Stimulated activated CD8-positive, alpha-beta memory T cell treated with anti-CD3 and anti-CD28 coated beads, Interleukin-4, amount 100 ng/mL, for 48 hours (primary cell): ENCODE measurements at places on chromosomes 16 and 17.
A peak's percentile ranks its signal among the peaks of the same experiment; 100 is the strongest.

DNA sequence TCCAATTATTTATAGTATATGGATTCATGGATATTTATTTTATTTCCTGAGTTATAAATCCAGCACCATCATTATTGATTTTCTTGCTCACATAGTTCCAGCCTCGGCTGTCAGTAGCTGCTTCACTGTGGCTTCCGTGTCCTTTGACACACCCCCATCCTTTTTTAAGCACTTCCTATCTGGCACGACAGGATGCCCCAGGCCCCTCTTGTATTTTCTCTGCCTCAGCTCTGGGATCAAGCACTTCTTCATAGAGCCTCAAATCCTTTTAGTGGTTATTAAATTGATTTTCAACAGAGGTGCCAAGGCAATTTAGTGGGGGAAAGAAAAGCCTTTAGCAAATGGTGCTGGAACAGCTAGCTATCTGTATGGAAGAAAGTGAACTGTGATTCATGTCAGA, 59.8 kb downstream of the GAN start:
- no peak for DNase-seq

DNA sequence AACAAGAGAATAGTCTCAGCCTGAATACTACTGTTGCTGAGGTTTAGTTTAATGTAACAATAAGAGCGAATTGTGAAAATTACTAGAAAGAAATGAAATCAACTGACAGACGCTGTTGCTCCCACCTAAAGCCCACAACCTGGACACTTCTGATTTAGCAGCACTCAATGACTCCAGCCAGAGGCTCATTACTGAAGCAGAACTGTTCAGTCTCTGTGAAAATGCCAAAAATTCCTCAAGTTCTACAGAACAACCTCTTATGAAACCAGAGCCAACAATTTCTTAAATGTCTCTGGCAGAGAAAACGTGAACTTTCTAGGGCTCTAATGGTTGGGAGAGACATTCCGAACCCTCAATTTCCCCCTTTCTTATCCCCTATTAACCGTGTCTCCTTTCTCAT, 9.9 kb downstream of the PSME3IP1 start:
- no peak for DNase-seq

GRCh38 chr17:41455236-41455635, 11.9 kb downstream of the KRT32 start:
- no peak for DNase-seq

- no peak for DNase-seq
Measured at GRCh38 chr16:78249832-78250231, 150.4 kb downstream of the WWOX start.

- DNase-seq = no peak
Measured at GRCh38 chr16:3530371-3530914, 29.6 kb downstream of the CLUAP1 start.

DNA sequence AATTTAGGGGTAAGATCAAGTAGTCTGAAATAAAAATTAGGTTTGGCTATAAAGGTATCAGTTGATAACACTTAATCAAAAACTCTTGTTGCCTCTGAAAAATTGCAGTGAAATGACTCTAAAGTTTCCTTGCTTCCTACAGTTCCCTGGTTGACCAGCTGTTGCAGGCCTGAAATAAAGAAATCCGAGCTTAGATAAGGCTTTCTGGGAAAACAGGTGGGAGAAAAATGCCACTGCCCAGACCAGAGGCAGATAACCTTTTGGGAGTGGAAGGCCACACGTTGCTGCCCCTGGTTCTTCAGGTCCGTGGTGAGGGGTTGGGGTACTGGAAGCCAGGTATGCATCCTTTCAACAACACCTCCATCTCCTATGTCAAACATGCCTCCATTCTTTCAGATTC, 111.3 kb downstream of the HS3ST3A1 start:
- DNase-seq = no peak

- no peak for DNase-seq
Measured at GRCh38 chr16:82111944-82112343, 58.1 kb downstream of the MPHOSPH6 start.

GRCh38 chr17:52515927-52516326, 357.4 kb upstream of the CA10 start:
- DNase-seq = no peak

DNA sequence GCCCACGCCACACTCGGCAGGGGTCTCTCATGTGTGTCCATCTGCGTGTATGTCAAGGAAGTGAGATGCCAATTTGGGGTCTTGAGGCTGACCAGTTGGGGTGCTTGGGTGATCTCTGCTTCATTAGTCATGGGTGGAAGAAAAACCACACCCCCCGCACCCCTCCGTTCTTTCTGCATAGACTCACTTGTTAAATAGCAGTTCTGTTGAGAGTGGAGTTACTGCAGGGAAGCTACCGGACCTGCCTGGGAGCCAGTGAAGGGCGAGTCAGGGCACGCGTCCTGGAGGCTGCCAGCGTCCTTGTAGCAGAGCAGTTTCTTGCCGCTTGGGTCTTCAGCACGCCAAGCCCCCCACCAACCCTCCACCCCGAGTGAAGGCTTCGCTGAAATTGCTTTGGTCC, 8.5 kb downstream of the SNN start:
- no peak for DNase-seq

DNA sequence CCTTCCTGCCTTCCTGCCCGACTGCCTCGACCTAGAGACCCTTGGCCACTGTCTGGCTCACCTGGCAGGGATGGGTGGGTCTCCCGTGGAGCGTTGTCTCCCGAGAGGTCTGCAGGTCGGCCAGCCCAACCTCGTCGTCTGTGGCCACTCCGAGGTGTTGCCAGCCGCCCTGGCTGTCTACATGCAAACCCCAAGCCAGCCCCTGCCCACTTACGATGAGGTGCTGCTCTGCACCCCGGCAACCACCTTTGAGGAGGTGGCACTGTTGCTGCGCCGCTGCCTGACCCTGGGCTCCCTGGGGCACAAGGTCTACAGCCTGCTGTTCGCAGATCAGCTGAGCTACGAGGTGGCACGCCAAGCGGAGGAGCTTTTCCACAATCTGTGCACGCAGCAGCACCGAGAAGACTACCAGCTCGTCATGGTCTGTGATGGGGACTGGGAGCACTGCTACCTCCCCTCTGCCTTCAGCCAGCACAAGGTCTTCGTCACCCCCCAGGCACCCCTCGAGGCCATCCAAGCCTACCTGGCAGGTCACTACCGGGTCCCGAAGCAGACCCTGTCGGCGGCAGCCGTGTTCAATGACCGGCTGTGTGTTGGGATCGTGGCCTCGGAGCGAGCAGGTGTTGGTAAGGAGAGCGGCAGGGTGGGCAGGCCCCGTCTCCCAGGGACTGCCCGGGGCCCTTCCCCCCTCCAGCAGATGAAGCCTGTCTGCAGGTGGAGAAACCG, 75.1 kb upstream of the ENDOV start:
- DNase-seq = no peak

DNA sequence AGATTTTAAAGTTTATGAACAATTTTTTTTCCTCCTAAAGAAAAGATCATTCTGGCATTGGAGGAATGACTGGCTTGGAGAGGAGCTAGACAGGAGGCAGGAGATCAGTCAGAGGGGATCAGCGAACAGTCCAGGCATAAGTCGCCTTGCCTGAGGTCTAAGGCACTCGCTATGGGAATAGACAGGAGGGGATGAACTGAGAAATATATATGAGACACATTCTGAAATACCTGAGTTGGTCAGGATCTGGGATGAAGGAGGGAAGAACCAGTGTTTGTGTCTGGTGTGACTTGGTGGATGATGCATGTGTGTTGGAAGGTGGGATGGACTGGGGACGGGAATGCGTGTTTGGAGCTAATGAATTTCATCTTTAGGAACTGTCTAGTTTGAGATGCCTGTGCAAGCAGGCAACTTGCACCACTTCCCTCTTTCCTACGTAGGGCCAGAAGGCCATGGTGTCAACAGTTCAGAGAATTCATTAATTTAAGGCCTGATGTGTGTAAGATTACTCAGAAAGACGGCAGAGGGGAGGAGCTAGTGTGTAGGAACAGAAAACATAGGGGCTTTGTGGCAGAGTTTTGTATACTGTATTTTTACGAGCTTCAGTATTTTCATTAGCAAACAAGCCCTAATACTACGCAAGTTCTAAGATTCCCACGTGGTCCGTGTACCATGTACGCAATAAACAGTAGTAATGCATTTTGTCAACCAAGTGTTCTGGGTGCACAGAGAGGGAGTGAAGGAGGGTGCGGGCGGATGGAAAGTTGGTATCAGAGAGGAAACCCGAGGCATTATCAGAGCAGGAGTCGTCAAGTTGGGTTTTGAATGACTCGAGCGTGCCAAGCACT, 825 bp downstream of the HEATR6 start:
- DNase-seq = peak; percentile 76

- DNase-seq = no peak
Measured at GRCh38 chr16:82792693-82793092, 165.9 kb downstream of the CDH13 start.

- no peak for DNase-seq
Measured at GRCh38 chr17:18186627-18186982, 3.0 kb downstream of the ALKBH5 start.

DNA sequence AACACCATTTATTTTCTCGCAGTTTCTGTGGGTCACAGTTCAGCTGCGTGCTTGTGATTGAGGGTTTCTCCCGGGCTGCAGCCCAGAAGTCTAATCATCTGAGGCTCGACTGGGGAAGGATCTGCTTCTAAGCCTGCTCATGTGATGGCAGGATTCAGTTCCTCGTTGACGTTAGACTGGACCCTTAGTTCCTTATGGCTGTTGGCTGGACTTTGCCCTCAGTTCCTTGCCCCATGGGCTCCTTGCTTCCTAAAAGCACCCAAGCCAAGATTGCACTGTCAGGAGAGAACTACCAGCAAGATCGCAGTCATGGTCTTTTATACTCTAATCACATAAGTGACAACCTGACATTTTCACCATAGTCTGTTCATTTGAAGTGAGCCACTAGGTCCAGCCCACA, 250.0 kb downstream of the PRKCA start:
- DNase-seq = no peak

- DNase-seq = no peak
Measured at GRCh38 chr16:7013990-7014389, 318.7 kb upstream of the RBFOX1 start.

GRCh38 chr17:19911033-19911432, 43.3 kb upstream of the ULK2 start:
- DNase-seq = no peak

DNA sequence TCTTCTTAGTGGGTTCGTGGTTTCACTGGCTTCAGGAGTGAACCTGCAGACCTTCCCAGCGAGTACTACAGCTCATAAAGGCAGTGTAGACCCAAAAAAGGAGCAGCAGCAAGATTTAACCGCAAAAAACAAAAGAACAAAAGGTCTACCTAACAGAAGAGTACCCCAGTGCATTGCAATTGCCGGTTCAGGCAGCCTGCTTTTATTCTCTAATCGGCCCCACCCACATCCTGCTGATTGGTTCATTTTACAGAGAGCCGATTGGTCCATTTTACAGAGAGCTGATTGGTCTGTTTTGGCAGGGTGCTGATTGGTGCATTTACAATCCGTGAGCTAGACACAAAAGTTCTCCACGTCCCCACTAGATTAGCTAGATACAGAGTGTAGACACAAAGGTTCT, 2.0 kb upstream of the ARRB2 start:
- peak; percentile 73 for DNase-seq

DNA sequence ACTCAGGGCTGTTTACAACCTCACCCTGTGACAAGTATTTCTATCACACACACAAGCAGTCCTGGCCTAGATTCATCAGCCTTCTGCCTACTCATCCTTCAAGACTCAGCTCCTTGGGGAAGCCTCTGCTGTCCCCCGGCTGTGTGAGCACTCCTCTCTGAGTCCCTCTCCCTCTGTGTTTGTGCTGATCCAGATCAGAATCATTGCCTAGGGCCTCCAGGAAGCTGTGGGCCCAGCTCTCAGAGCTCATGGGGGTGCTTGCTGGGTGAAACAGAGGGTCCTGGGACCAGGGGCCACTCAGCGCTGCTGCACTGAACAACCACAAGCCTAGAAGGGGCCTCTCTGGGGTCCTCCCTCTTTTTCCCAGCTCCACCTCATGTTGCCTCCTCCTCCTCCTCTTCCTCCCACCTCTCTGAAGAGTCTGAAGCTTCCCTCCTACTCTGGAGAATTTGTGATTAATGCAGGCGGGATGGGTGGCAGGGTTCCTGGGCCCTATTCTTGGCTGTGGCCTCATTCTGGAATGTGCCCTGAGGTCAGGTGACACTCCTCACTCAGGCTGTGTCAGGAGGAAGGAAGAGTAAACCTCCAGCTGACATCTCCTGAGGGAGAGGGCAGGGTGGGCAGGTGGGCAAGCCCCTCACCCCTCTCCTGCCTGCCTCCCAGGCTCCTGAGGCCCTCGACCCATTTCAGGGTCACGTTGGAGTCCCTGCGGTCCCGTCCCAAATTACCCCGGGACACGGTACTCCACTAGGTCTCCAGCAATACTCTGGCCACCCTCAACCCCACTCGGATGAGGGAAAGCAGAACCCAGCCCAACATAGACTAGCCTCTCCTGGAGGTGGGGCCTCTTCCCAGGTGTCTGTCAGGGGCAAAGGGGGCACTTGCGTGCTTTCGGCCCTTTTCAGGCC, 10.1 kb downstream of the WFIKKN2 start:
- no peak for DNase-seq

DNA sequence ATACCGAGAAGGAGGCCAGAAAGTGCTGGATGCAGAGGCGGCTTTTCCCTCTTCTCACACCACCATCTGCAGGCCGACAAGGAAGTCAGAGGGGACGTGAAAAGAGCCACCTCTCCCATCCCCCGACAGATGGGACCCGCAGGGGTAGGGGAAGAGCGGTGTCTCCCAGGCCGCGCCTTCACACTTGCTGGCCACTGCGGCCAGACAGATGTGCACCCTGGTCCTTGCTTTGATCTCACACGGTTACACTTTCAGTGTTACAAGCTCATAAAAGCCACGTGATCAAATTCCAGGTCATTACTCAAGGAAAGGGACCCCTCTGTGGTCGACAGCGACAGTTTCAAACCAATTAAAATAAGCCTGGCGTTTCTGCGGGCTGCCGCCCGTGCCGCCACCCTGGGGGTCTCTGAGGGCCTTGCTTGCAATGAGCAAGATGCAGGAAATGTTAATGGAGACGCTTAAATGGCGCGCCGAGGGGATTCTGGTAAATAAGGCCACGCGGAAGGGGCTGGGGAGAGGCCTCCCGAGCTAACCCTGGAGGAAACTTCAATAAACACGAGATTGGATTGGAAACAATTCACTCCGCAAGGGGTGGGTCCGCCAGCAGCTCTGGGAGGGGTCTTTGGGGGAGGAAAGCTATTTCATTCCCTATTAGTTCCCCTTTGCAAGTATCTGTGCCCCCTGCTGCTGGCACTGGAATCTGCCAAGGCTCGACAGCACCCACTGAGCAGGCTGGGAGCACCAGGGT, 240.9 kb downstream of the ENGASE start:
- no peak for DNase-seq
